ENCODE measurements at places on chromosomes 5 and 9.

DNA sequence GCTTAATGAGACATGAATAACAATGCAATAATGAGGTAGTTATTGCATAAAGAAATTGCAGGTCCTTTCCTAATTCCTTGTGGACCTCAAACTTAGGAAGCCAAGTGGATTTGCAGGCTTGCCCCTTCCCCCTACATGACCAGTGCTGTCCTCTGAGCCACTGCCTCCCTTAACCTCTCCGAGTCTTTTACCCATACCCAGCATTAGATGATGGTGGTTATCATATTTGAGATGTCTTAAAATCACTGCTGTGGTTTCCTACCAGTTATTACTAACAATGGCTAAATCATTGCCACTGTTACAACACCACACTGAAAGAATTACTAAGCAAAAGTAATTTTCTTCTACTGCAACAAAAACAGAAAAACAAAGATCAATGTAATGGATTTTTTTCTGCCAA lies 170.8 kb downstream of the EDIL3 start:
- no peak for DNase-seq

GRCh38 chr9:6711403-6711802 lies 46.4 kb upstream of the KDM4C start:
- DNase-seq, result no peak

GRCh38 chr9:132487351-132487791 lies 77.4 kb downstream of the CFAP77 start:
- DNase-seq, result no peak

GRCh38 chr5:43675357-43675756 lies 72.4 kb downstream of the NNT start:
- DNase-seq, result no peak

- no peak for DNase-seq
These were observed 71.4 kb downstream of the CARTPT start for GRCh38 chr5:71790433-71790832.
